ENCODE measurements at places on chromosomes 1 and 21. TPM values are rescaled to one million over a fixed set of nuclear protein-coding genes. Genes with fewer than 3 reads are reported as not detected.
A peak's percentile ranks its signal among the peaks of the same experiment; 100 is the strongest.

GRCh38 chr1:156903328-156904091 lies 10.0 kb downstream of the PEAR1 start:
- no peak overlapping the region for H3K4me3 ChIP-seq
- no peak for DNase-seq
- peaks cover 13% of the 10 kb centered on the region for H3K27me3 ChIP-seq
- H3K4me1 ChIP-seq, result peaks cover 2% of the 10 kb centered on the region

DNA sequence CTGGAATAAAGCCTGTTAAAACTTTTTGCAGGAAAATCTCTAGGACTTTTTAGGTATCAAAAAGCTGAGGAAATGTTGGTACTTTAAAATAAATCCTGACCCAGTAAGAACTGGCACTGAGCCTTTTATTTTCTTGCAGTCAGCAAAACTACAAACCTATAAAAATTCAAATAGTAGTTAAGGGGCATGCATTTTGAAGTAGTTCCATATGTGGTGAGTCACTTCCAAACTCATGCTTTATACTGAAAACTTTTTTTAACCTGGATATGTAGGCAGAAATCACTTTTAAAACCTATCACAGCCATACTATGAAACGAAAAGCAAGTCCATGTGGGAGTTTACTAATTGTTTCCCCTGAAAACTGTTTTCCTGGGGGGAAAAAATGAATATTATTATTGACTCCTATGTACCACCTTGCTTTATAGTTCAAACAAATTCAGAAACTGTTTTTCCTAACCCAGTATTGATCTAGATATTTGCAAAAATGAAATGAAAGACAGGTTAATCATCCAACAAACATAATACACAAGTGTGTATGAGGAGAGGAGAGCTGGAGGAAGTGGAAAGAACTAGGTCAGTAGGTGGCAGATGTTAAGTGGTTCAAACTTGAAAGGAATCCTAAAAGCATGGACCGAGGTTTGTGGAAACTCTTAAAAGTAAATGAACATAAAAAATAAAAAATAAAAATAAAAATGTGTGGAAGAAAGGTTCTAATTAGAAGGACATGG lies 30.5 kb downstream of the NRIP1 start:
- no peak for DNase-seq
- H3K4me3 ChIP-seq, result no peak overlapping the region
- no peak overlapping the region for H3K27ac ChIP-seq
- peaks cover 10% of the 10 kb centered on the region for H3K4me1 ChIP-seq
- peaks cover 2% of the 10 kb centered on the region for H3K36me3 ChIP-seq

The PM20D1 gene
- total RNA-seq, result 0.44 TPM

DNA sequence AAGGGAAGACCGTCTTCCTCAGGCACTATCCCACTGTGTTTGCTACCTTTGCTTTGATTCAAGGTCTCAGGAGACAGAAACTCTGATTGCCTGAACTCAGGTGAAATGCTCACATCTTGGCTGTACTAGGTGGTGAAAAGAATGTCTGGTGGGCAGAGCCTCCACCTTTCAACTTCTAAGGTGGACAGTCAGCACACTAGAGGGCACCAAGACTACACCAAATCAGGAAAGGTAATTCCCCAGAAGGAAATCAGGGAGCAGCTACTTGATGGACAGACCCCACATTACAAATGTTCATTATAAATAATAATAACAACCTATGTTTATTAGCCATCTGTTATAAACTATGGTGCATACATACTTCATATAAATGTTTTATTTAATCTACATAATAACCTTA lies 220.9 kb downstream of the ATG4C start:
- no peak overlapping the region for H3K27ac ChIP-seq
- no peaks in the 10 kb centered on the region for H3K36me3 ChIP-seq
- DNase-seq, result no peak

The IL19 gene
- total RNA-seq, result not detected

The LRRC71 gene
- not detected for total RNA-seq

- peaks cover 62% of the 10 kb centered on the region for H3K27me3 ChIP-seq
- H3K4me1 ChIP-seq, result peaks cover 5% of the 10 kb centered on the region
- no peak for DNase-seq
- H3K4me3 ChIP-seq, result no peak overlapping the region
Observed at GRCh38 chr21:32962268-32962667, 63.5 kb upstream of the OLIG2 start.

DNA sequence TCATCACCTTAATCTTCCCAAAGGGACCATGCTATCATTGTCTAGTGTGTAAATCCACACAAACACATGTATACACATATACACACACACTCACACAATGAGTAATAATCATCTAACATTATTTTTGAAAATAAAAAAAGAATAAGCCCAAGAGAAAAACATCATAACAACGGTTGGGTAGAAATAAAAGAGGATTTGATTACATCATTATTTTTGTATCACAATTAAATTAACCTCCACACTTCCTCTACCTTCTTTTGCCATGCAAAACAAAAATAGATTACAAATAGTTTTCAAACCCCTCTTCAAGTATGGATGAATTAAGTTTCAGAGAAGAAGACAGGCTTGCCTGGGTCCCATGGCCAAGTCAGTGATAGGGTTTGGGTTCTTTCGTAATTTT lies 238.1 kb downstream of the VAV3 start:
- H3K27me3 ChIP-seq, result no peaks in the 10 kb centered on the region
- no peak for DNase-seq
- no peak overlapping the region for H3K27ac ChIP-seq
- H3K4me3 ChIP-seq, result no peak overlapping the region

DNA sequence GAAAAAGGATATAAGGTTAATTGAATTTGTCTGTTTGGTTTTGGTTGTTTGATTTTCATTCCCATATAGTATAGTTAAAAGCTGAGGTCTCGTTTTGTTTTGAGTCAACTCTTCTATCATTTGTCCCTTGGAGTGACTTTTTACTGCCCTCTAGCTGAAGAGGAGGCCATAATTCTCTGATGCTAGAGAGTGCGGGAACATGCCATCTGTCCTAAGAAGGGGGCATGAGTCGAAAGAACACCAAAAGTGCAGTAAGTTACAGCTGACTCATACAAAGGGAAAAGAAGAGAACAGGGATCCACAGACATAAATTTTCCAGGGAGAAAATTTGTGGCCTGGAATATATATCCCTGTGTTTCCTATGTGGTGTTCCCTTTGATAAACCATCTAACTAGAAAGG lies 4.1 kb downstream of the KRTAP21-3 start:
- peaks cover 13% of the 10 kb centered on the region for H3K4me1 ChIP-seq
- no peak overlapping the region for H3K4me3 ChIP-seq
- no peaks in the 10 kb centered on the region for H3K36me3 ChIP-seq
- no peaks in the 10 kb centered on the region for H3K27me3 ChIP-seq
- DNase-seq, result no peak

The SHE gene
- total RNA-seq, result not detected

DNA sequence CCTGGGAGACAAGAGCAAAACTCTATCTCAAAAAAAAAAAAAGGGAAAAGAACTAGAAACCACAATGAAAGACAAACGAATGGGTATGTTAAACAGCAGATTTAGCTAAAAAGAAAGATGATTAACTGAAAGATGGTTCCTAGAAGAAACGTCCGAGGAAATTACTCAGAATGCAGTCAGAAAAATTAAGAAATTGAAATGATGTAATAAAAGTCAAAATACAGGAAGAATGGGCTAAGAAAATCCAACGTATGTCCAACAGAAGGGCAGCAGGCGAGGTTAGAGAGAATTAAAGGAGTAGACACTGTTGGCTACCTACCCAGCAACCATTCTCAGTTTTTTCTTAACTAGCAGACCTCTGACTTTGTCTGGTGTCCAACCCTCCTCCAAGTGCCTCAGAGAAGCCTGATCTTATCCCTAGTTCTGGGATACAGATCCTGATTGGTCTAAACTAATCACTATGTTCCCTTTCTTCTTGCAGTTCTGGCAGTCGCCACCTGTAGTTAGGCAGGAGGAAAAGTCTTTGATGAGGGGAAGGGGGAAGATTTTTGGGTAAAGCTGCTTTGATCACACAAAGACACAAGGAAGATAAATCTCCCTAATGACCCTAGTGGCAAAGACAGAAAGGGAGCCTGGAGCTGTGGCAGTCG lies 25.7 kb downstream of the GPR161 start:
- H3K27me3 ChIP-seq, result no peaks in the 10 kb centered on the region
- no peaks in the 10 kb centered on the region for H3K36me3 ChIP-seq

- H3K27ac ChIP-seq, result no peak overlapping the region
- peaks cover 32% of the 10 kb centered on the region for H3K4me1 ChIP-seq
- H3K36me3 ChIP-seq, result peaks cover 12% of the 10 kb centered on the region
- H3K27me3 ChIP-seq, result peaks cover 52% of the 10 kb centered on the region
- DNase-seq, result no peak
- H3K4me3 ChIP-seq, result no peak overlapping the region
Observed at GRCh38 chr21:31346256-31346821, 2.3 kb upstream of the TIAM1 start.

DNA sequence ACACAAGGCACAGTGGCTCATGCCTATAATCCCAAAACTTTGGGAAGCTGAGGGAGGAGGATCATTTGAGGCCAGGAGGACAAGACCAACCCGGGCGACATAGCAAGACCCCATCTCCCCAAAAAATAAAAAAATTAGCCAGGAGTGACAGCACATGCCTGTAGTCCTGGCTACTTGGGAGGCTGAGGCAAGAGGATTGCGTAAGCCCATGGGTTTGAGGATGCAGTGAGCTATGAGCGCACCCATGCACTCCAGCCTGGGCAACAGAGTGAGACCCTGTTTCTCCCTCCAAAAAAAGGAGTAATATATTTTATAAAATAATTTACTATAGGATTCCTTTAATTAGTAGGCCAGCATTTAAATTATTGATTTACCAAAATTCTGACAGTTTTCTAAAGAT lies 89.8 kb downstream of the ACBD6 start:
- no peak overlapping the region for H3K27ac ChIP-seq
- H3K4me3 ChIP-seq, result no peak overlapping the region
- DNase-seq, result no peak
- no peaks in the 10 kb centered on the region for H3K4me1 ChIP-seq

The ETS2 gene
- 13.0 TPM for total RNA-seq

- H3K36me3 ChIP-seq, result peaks cover 12% of the 10 kb centered on the region
- H3K4me3 ChIP-seq, result no peak overlapping the region
- no peak overlapping the region for H3K27ac ChIP-seq
- no peaks in the 10 kb centered on the region for H3K4me1 ChIP-seq
- H3K27me3 ChIP-seq, result no peaks in the 10 kb centered on the region
Observed at GRCh38 chr1:61887076-61887867, 145.0 kb downstream of the PATJ start.

DNA sequence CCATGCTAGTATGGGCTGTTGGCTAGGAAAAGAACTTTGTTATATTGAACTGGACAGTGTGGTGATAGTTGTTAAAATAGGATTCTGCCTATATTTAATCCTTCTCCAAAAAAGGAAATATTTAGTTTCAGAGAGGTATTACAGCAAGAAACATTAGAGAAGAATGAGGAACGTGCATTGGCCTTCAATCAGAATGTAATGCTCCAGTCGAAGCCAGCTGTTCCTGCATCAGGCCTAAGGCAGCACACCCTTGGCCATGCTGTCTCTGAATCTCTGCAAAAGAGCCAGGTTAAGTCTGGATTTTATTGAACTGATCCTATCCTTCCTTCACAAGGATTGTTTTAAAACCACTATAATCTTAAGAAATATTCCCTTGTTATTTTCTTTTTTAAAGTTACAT lies 35.3 kb upstream of the RALGPS2 start:
- H3K27me3 ChIP-seq, result peaks cover 3% of the 10 kb centered on the region
- H3K36me3 ChIP-seq, result no peaks in the 10 kb centered on the region
- no peaks in the 10 kb centered on the region for H3K4me1 ChIP-seq
- H3K27ac ChIP-seq, result no peak overlapping the region

DNA sequence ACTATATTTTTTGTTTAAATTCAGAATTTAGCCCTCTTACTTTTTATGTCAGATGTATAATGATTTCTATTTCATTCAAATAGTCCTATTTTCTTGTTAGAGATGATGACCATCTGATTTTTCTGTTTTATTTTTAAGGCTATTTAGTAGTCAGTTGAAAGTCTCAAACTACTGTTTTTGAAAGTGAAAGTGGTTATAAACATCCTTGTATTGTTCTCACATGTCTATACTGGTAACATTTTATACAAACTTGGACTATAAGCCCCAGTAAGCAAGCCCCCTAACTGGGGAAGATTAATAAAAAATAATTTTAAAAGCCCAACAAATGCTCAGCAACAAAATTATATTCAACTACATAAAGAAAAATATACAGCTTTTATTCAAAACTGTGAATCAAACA lies 271.3 kb upstream of the RGS18 start:
- no peaks in the 10 kb centered on the region for H3K36me3 ChIP-seq
- DNase-seq, result no peak
- H3K27me3 ChIP-seq, result no peaks in the 10 kb centered on the region

The KCNE2 gene
- not detected for total RNA-seq

DNA sequence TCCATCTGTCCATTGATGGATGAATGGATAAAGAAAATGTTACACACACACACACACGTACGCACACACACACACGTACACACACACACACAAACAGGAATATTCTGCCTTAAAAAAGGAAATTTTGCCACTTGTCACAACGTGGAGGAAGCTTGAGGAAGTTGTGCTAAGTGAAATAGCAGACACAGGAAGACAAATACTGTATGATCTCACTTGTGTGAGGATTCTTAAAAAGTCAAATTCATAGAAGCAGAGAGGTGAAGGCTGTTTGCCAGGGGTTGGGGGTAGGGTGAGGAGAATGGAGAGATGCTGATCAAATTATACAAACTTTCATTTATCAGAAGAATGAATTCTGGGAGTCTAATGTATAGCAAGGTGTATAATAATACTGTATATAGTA lies 73.2 kb downstream of the KIF14 start:
- H3K4me1 ChIP-seq, result peaks cover 8% of the 10 kb centered on the region
- peaks cover 6% of the 10 kb centered on the region for H3K27me3 ChIP-seq
- H3K36me3 ChIP-seq, result no peaks in the 10 kb centered on the region
- no peak overlapping the region for H3K4me3 ChIP-seq

The GSTM5 gene
- not detected for total RNA-seq

- H3K27me3 ChIP-seq, result peaks cover 51% of the 10 kb centered on the region
- H3K27ac ChIP-seq, result no peak overlapping the region
- H3K4me1 ChIP-seq, result peaks cover 14% of the 10 kb centered on the region
- DNase-seq, result no peak
Observed at GRCh38 chr1:159123587-159123986, 47.0 kb upstream of the AIM2 start.

DNA sequence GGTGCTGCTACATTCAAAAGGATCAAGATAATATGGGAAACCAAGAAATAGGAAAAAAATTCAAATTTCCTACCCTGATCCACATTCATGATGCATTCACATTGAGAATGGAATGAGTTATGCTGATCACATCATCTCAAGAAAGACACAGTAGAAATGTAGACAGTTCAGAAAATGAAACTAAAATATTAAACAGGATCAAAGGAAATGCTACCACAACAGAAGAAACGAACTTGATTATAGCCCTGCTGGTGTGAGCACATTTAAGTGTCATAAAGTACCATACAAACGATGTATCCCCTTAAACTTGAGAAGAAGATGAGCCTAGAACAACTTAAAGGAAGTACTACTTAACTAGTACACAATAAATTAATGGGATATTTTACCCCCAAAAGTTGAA lies 21.3 kb downstream of the SYDE2 start:
- peaks cover 13% of the 10 kb centered on the region for H3K4me1 ChIP-seq
- H3K4me3 ChIP-seq, result peak overlapping the region; percentile 48
- no peaks in the 10 kb centered on the region for H3K27me3 ChIP-seq
- H3K27ac ChIP-seq, result peak overlapping the region; percentile 82
- no peak for DNase-seq

- DNase-seq, result peak; percentile 88
- peaks cover 21% of the 10 kb centered on the region for H3K4me1 ChIP-seq
- peaks cover 26% of the 10 kb centered on the region for H3K27me3 ChIP-seq
- no peak overlapping the region for H3K27ac ChIP-seq
- H3K36me3 ChIP-seq, result no peaks in the 10 kb centered on the region
Observed at GRCh38 chr1:152001631-152002584, 8.2 kb upstream of the S100A10 start.

The MTARC1 gene
- total RNA-seq, result not detected

GRCh38 chr1:104195395-104195794 lies 445.7 kb downstream of the AMY1C start:
- no peaks in the 10 kb centered on the region for H3K27me3 ChIP-seq
- H3K4me3 ChIP-seq, result no peak overlapping the region
- no peaks in the 10 kb centered on the region for H3K36me3 ChIP-seq
- H3K4me1 ChIP-seq, result no peaks in the 10 kb centered on the region
